ENCODE measurements at places on chromosomes 3 and 15.

DNA sequence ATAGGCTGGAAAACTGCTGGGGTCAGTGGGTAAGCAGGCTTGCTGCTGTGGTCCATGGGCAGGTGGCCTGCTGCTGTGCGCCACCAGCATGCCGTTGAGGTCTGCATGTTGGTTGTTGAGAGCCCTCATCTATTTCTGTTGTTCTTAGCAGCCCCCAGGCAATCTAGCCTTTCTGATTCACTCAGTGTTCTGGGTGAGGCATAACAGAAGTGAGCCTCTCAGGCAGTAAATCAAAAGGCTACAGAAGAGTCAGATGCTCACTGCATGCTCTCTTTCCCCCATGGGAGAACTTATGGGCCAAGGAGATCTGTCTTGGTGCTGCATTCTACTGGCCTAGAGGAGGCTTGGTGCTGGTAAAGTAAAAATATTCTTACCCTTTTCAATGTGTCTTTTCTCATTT lies 67.8 kb upstream of the ATP10A start:
- no peak for DNase-seq

DNA sequence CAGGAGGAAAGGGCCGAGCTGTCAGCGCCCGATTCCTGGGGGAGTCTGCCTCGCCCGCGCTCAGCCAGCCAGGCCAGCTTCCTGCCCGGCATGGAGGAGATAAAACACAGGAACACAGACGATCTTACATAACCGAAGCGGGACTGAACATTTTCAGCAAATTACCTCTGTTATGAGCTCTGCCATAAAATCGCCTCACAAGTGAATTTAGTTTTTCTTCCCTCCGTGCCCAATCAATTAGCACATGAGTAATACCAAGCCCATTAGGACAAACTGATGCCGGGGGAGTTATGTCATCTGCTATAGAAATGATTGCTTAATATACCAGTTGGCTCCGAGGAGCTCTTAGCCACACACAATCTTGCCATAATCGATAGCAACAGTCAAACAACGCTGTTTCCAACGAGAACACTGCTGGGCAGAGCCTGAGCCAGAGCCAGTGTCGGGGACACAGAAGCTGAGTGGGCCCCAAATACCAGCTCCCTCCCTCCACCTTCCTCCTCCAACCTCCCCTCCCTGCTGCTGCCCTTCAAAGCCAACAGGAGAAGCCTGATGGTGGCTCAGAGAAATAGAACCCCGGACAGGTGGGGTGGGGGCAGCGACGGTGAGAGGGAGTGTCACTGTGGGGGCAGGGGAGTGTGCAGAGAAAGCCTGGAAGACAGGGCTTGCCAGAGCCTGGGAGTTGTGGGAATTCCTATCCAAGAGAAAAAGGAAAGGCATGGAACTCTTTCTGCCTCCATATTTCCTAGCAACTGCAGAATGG lies 279.4 kb upstream of the TLE3 start:
- peak; percentile 8 for DNase-seq

GRCh38 chr3:194140520-194141414 lies 4.8 kb downstream of the HES1 start:
- peak; percentile 39 for DNase-seq

DNA sequence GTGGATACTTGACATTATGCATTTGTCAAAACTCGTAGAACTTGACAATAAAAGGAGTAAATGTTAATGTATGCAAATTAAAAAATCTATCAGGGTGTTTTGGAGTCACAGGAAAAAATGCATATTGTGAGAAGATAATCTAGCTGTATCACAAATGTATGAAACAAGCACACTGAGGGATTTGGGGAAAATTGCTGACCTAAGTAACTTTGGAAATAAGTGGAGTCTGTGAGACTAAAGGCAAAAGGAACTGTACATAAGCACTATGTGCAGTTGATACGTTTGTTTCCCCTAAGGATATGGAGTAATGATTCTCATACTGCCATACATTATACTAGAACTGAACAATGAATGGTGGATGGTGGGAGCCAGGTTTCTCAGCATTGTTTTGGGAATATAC lies 43.2 kb upstream of the WDR72 start:
- no peak for DNase-seq

GRCh38 chr3:113546414-113546893 lies 14.1 kb downstream of the SIDT1 start:
- DNase-seq: no peak

DNA sequence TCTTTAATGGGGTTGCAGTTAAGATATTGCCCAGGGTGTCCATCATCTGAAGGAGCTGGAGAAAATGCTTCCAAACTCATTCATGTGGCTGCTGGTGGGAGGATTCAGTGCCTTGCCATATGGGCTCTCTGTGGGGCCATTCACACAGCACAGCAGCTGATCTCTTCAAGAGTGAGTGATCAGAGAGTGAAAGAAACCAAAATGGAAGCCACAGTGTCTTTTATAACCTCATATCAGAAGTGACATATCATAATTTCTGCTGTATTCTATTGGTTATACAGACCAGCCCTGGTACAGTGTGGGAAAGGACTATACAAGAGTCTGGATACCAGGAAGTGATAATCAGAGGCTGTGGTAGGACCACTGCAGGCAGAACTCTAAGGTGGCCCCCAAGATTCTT lies 33.6 kb downstream of the HHLA2 start:
- no peak for DNase-seq

DNA sequence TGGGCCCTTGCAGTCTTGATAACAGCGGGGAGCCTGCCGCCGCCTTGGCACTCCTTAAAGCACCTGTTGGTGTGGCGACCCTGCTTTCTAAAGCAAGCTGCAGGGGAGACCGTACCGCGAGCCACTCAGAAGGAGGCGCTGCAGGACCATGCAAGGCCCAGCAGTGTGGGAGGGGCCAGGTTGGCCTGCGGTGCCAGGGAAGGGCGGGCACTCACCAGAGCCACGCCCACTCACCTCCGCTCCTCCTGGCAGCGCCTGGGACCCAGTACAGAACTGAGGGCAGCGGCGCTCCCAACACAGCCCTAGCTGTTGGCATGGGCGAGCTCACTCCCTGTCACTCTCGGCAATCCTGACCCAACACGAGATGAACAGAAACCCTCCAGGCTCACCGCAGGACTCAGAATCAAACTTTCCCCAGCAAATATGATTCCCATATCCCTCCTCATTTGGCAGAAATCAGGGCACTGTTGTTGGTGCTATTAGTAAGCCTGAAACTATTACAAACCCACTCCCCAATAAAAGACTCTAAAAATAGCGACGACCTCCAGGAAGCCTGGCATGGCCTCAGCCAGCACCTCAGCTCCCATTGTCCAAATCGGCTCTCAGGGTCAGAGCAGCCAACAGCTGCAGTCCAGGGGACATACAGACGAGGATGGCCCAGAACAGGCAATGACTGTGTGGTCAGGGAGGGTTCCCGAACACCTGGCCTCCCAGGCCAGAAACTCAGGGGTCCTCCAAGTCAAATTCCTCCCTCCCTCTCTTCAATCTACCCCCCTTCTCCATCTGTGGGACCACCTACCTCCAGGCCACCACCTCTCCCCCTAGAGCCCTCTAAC lies 77.2 kb downstream of the TBC1D2B start:
- peak; percentile 88 for DNase-seq

GRCh38 chr3:179299999-179300613 lies 22.7 kb upstream of the ZNF639 start:
- no peak for DNase-seq

- no peak for DNase-seq
These were observed 137.0 kb upstream of the CRBN start for GRCh38 chr3:3316521-3316920.

DNA sequence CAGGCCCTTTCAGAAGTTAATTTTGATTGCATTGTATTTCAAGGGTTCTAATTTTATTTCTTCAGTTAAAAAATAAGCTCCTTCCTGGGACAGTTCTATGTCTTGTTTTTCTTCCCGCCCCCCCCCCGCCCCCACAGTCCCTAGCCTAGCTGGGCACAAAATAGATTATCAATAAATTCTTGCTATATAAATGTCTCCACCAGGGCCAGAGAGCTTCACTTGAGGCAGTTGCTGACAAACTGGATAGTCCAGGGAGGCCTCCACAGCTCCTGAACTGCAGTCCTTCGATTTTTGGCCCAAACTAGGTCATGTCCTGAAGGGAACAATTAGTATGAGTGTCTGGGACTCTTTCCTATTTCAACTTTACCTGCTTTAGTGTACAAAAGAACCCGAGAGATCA lies 9.9 kb upstream of the CSPG5 start:
- DNase-seq: no peak

GRCh38 chr3:88141458-88142083 lies 8.2 kb upstream of the C3orf38 start:
- DNase-seq: no peak

DNA sequence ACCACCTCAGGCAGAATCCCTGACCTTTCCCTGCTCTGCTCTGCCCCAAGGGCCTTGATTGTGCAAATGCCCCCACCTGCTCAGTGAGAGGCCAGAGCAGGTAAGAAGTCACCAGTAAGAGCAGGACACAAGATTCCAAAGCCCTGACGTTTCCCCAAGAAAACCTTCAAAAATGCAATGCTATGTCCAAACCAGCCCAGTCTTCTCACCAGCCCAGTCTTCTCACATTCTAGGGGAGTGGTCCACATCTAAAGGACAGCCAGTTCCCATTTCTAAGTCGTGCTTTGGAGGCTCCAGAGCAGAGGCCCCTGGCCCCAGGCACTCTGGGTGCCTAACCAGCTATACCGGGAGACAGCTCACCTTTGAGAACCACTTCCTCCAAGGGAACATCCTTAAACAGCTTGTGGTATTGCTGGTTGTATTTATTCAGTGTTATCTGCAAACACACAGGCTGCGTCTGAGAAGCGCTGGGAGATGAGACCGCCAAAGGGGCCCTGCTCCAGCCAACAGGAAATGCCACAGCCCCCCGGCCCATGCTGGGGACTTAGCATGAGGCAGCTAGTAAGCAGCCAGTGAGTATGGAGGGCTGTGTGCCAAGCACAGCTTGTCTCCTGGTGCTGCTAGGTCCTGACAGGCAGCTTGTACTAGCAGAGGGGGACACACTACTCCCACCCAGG lies 29.3 kb downstream of the GRAMD2A start:
- peak; percentile 26 for DNase-seq

- no peak for DNase-seq
These were observed 419 bp downstream of the FAM227B start for GRCh38 chr15:49620199-49620598.

DNA sequence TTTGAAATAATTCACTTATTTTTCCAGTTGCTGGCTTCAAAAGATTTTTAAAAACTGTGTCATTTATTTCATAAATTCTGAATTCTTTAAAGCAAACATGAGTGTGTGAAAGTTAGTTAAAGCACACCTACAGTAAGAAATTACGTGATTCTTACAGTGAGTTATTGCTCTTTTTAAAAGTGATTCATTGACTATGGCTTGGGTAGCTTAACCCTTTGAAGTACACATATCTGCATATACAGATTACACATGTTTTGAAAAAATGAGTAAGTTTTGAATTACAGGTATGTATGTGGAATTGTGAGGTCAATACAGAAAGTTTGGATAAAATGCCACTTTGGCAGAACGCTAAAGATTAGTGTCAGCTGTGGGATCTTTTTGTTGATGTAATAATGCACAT lies 64.5 kb upstream of the MBNL1 start:
- no peak for DNase-seq

GRCh38 chr3:56680054-56680580 lies 2.9 kb downstream of the TASOR start:
- DNase-seq: no peak

DNA sequence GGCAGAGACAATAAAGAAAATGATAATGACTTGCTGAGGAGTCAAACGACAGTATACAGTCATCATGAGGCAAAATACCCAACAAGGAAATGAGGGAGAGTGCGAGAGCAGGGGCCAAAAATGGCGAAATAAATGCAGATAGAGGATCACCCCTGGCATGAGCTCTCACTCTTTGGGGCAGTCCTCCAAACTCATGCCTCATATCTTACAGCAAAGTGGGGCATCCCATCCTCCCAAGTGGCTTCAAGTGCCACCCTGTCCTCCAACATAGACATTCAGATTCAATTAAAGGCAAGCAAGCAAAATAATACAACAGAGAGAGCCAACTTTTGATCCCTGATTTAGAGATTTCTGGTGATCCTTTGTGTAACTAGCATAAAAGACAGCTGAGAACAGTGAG lies 278.4 kb downstream of the GBE1 start:
- DNase-seq: no peak

DNA sequence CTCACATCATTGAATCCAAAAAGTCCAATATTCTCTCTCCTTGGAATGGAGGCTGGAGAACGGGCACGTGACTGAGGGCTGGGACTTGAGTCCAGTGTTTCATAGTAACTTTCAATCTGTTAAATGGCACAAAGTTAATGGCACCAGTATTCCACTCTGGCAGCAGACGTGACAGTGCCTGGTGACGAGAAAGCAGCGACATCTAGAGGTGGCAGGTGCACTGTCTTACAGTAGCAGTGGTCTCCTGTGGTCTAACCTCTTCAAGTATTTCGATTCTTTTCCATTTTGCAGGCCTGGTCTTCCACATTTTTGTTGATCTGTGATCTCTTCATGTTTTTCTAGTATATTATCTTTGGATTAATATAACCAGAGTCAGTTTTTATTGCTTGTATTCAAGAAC lies 107.1 kb downstream of the OXSM start:
- no peak for DNase-seq

DNA sequence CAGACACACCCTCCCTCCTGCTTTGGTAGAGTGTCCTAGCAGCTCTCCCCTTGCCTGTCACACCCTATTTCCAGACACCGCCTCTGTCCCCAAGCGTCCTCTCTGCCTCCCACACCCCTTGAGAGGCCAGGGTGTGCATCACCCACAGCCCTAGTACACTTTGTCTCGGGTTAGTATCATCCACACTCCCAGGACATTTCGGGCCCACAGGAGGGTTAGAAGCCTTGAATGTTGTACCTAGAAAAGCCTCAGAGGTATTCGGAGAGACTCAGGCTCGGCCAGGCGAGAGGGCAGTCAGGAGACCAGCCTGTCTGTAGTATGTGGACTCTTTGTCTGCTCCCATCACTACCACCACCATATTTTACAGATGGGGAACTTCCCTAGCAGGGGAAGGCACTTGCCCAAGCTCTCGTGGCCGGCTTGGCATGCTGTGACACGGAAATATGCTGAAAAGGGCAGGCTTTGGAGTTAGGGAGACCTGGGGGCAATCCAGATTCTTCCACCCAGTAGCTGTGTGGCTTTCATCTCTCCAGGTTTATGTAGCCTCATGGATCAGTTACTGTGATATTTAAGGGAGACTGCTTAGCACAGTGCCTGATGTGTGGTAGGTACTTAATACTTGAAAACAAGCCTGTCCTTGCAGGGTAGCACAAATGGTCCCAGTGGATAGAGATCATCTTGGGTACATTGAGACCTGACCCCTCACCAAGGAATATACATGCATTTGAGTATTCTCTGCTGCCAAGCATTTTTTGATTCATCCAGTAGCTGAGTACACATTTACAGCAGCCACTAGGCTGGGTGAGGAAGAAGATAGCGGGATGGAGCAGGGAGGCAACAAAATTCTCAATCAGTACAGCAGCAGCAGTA lies 1.4 kb downstream of the TMEM43 start:
- DNase-seq: no peak

- DNase-seq: no peak
These were observed 6.9 kb upstream of the VWA5B2 start for GRCh38 chr3:184222521-184222920.

Data from activated T-cell treated with anti-CD3 and anti-CD28 coated beads, Interleukin-2, amount 50 U/mL, for 48 hours (primary cell).